ENCODE measurements at places on chromosomes 7 and 10. TPM values are rescaled to one million over a fixed set of nuclear protein-coding genes. Genes with fewer than 3 reads are reported as not detected.

GRCh38 chr10:61487506-61487905 lies 34.3 kb upstream of the TMEM26 start:
- no peaks in the 10 kb centered on the region for H3K36me3 ChIP-seq
- H3K27me3 ChIP-seq, result no peaks in the 10 kb centered on the region
- H3K27ac ChIP-seq, result no peak overlapping the region
- no peak overlapping the region for H3K4me3 ChIP-seq

GRCh38 chr10:6722616-6723004 lies 142.5 kb upstream of the PRKCQ start:
- H3K4me3 ChIP-seq, result no peak overlapping the region
- peaks cover 2% of the 10 kb centered on the region for H3K27me3 ChIP-seq
- peaks cover 2% of the 10 kb centered on the region for H3K4me1 ChIP-seq
- no peaks in the 10 kb centered on the region for H3K36me3 ChIP-seq

GRCh38 chr10:15695852-15696251 lies 23.9 kb downstream of the ITGA8 start:
- H3K36me3 ChIP-seq, result no peaks in the 10 kb centered on the region
- DNase-seq, result no peak
- H3K27ac ChIP-seq, result no peak overlapping the region
- no peak overlapping the region for H3K4me3 ChIP-seq
- H3K27me3 ChIP-seq, result no peaks in the 10 kb centered on the region
- H3K4me1 ChIP-seq, result peaks cover 7% of the 10 kb centered on the region

Gene CFTR
- total RNA-seq, result not detected

- DNase-seq, result no peak
- no peaks in the 10 kb centered on the region for H3K36me3 ChIP-seq
- H3K4me1 ChIP-seq, result peaks cover 13% of the 10 kb centered on the region
- peak overlapping the region; percentile 86 for H3K4me3 ChIP-seq
- no peak overlapping the region for H3K27ac ChIP-seq
Measured at GRCh38 chr10:100970914-100971811, 1.9 kb downstream of the SEMA4G start.

DNA sequence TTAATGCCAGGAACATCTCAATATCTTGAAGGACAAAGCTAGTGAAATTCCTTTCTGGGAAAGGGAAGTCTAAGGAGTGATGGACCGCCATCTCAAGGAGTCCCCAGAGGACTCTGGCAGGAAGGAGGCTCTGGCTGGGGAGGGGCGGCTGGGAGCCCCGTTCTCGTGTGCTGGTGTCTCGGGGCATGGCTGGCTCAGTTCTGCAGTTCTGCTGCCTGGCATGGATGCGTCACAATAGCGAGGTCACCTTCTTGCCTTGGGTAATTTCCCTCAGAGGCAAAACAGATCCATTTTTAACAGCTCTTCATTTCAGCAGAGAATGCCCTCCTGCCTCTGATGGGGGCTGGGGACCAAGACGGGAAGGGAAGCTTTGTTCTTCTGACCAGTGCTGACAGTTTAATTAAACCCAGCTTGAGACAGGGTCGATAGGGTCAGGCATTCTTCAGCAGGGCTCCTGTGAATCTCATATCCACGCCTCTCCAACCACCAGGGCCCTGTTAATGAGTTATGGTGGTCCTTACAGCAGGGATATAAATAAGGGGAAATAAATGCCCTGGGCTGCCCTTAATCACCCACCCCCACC lies 35.7 kb downstream of the SLIT1 start:
- DNase-seq, result no peak
- no peak overlapping the region for H3K4me3 ChIP-seq
- peak overlapping the region; percentile 7 for H3K27ac ChIP-seq
- H3K27me3 ChIP-seq, result peaks cover 6% of the 10 kb centered on the region

Gene SDK1
- 225 TPM for total RNA-seq

DNA sequence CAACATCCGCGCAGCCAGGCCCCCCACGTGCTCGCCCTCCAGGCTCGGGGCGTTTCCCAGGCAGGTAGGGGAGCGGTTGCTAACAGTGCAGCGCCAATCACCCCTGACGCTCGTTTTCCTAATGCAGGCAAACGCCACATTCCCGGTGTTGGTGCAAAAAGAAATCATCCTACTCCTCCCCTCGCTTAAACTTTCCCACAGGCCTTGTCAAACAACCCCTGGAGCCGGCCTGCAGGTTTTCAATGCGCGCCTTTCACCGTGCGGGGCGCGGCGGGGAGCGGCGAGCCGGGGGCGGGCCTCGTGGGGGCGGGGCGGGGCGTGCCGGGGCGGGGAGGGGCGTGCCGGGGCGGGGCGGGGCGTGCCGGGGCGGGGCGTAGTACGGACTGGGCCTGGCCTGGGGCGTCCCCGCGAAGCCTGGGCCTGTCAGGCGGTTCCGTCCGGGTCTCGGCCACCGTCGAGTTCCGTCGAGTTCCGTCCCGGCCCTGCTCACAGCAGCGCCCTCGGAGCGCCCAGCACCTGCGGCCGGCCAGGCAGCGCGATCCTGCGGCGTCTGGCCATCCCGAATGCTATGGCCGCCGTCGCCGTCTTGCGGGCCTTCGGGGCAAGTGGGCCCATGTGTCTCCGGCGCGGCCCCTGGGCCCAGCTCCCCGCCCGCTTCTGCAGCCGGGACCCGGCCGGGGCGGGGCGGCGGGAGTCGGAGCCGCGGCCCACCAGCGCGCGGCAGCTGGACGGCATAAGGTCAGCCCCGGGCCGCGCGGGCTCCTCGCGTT lies at the start of gene ECHDC3:
ECHDC3 (plus strand) TSS at position 374 of the 770 bp plus-strand sequence; CDS start at position 569, 195 bp downstream.
- H3K4me1 ChIP-seq, result peaks cover 6% of the 10 kb centered on the region
- DNase-seq, result peak; percentile 58
- H3K27me3 ChIP-seq, result peaks cover 10% of the 10 kb centered on the region
- H3K36me3 ChIP-seq, result peaks cover 16% of the 10 kb centered on the region
- peak within 1 kb of the TSS; percentile 75 for H3K4me3 ChIP-seq

Gene THSD7A
- total RNA-seq, result 211 TPM

Gene H2BK1
- total RNA-seq, result not detected

Data from glutamatergic neuron (in vitro differentiated cells).